GM23338 (cell line): ENCODE measurements at places on chromosomes 4 and X.

DNA sequence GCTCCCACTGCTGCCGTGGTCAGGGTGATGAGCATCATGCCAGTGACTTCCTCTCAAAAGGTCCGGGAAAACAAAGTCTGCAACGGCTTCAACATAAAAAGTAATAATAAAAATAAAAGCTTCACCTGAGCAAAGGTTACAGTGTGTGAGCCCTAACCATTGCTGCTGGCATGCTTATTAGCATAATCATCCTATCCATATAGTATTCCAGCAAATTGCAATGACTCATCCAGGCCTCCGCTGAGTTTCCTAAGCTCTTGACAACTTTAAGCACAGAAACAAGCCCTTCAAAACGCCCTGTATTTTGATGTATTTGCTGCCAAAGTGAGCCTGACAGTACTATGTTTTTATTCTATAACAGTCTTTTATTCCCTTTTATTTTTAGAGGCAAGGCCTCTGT is 100.5 kb downstream of the AASDH start:
- H3K4me3 ChIP-seq = no peak overlapping the region
- no peaks in the 10 kb centered on the region for H3K4me1 ChIP-seq
- DNase-seq = no peak
- no peaks in the 10 kb centered on the region for H3K27me3 ChIP-seq

- H3K4me1 ChIP-seq = no peaks in the 10 kb centered on the region
- no peak for DNase-seq
- H3K27me3 ChIP-seq = no peaks in the 10 kb centered on the region
- no peak overlapping the region for H3K4me3 ChIP-seq
- H3K36me3 ChIP-seq = no peaks in the 10 kb centered on the region
These were observed 19.3 kb upstream of the MSMO1 start for GRCh38 chr4:165308166-165308565.

DNA sequence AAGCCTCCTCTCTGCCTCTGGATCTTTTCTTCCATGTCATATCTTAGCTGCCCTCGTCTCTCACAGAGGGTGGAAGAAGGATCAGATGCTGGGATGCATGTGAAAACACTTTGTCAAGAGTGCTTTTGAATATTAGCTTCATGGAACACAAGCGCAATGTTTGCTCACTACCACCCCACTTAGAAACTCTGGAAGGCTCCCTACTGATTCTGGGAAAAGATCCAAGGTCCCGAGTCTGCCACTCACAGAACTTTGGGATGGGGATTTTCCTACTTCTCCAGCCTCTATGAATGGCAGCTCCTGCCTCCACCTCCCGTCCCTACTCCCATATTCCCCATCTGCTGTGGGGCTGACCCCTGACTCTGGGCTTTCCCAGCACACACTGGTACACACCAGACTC is 40.2 kb upstream of the CRMP1 start:
- peaks cover 10% of the 10 kb centered on the region; the same call in 1 of the 2 replicates for H3K4me1 ChIP-seq
- H3K36me3 ChIP-seq = no peaks in the 10 kb centered on the region
- H3K4me3 ChIP-seq = no peak overlapping the region
- no peak overlapping the region for H3K27ac ChIP-seq
- DNase-seq = no peak

- no peaks in the 10 kb centered on the region for H3K27me3 ChIP-seq
- peaks cover 9% of the 10 kb centered on the region for H3K4me1 ChIP-seq
- no peak overlapping the region for H3K4me3 ChIP-seq
- H3K27ac ChIP-seq = no peak overlapping the region
These were observed 127.6 kb downstream of the LDB2 start for GRCh38 chr4:16770710-16771285.

DNA sequence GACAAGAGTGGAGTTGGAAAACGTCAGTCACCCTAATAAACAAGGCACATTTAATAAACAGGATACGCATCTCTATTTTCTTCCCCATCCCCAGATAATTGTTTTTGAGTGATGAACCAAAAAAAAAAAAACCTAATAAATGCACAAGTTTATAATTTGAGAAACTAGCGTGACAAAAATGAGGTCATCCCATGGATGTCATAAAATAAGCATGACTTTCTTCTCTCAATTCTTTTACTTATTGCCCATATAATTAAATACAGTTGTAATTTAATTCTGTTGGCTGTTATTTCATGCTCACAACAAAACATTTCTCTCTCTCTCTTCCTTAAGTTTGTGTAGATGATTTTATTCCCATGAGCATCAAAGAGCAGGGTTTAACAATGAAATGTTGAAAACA is 20.7 kb downstream of the PRKG2 start:
- DNase-seq = no peak
- H3K4me3 ChIP-seq = no peak overlapping the region
- H3K27ac ChIP-seq = no peak overlapping the region
- no peaks in the 10 kb centered on the region for H3K4me1 ChIP-seq

GRCh38 chr4:168637872-168638756 is 141.3 kb downstream of the PALLD start:
- no peaks in the 10 kb centered on the region for H3K36me3 ChIP-seq
- peaks cover 12% of the 10 kb centered on the region; the same call in 1 of the 2 replicates for H3K4me1 ChIP-seq
- H3K27ac ChIP-seq = no peak overlapping the region
- H3K27me3 ChIP-seq = peaks cover 7% of the 10 kb centered on the region; the same call in 1 of the 2 replicates
- H3K4me3 ChIP-seq = no peak overlapping the region

- no peaks in the 10 kb centered on the region for H3K27me3 ChIP-seq
- H3K27ac ChIP-seq = no peak overlapping the region
- H3K4me1 ChIP-seq = peaks cover 32% of the 10 kb centered on the region
- H3K4me3 ChIP-seq = no peak overlapping the region
These were observed 6.0 kb downstream of the SMAD1 start for GRCh38 chr4:145487631-145488030.
